Activated T-cell treated with anti-CD3 and anti-CD28 coated beads for 24 hours (primary cell): ENCODE measurements at places on chromosomes 4 and X.
A peak's percentile ranks its signal among the peaks of the same experiment; 100 is the strongest.

GRCh38 chr4:130705023-130705422 lies 1609.1 kb downstream of the C4orf33 start:
- no peak for DNase-seq

GRCh38 chr4:176142253-176142652 lies 53.1 kb downstream of the SPATA4 start:
- DNase-seq, result no peak

- DNase-seq, result no peak
Measured at GRCh38 chr4:63620271-63620670, 789.0 kb downstream of the TECRL start.

DNA sequence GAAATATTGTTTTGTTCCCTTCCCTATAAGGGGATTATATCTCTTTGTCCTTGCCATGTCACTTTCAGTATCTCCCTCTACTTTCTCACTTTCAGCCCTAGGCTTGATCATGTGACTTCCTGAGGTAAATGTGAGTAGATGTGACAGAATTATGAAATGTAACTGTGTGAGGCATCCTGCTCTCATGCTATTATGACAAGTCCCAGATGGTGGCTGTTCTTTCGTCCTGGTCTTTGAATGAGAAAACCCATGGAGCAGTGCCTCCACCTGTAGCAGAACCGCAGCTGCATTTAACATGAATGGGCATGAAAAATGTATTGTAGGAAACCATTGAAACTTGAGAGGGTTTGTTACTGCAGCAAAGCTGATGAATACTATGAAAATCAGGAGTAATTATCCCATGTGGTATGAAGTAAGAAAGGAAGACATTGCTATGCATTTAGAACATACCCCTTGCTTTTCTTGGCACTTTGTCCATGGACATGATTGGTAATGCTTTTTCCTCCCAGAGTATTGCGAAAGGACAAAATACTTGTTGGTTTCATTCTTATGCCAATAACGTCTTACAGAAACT lies 202.2 kb upstream of the GPRIN3 start:
- peak; percentile 12 for DNase-seq
